ENCODE measurements at places on chromosomes 1 and 21. TPM values are rescaled to one million over a fixed set of nuclear protein-coding genes. Genes with fewer than 3 reads are reported as not detected.

GRCh38 chr21:22154579-22155274 lies 1156.5 kb downstream of the NCAM2 start:
- DNase-seq, result no peak
- H3K27ac ChIP-seq, result no peak overlapping the region
- H3K4me3 ChIP-seq, result no peak overlapping the region
- H3K27me3 ChIP-seq, result no peaks in the 10 kb centered on the region
- H3K4me1 ChIP-seq, result no peaks in the 10 kb centered on the region

DNA sequence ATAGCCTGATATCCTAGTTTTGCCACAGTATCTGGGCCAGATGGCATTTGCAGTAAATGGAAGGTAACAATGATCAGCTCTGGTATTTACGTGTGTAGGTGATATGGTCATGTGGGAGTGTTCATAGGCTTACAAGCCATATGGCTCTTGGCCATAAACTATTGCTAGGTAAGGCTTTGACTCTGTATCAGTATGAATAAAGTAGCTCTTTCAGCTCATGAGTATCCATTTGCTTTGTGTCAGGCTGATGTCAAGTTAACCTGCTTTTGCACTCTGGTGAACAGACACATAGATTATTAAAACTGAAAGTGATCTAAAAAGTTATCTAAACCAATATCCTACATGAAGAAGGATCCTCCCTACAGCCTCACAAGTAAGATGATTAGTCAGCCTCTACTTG lies 69.0 kb downstream of the DDR2 start:
- H3K4me3 ChIP-seq, result no peak overlapping the region
- H3K36me3 ChIP-seq, result no peaks in the 10 kb centered on the region
- H3K4me1 ChIP-seq, result no peaks in the 10 kb centered on the region
- no peaks in the 10 kb centered on the region for H3K27me3 ChIP-seq
- H3K27ac ChIP-seq, result no peak overlapping the region

GRCh38 chr1:224213438-224214119 lies 30.5 kb downstream of the DEGS1 start:
- peaks cover 15% of the 10 kb centered on the region for H3K4me1 ChIP-seq
- H3K27ac ChIP-seq, result no peak overlapping the region
- H3K4me3 ChIP-seq, result no peak overlapping the region
- no peaks in the 10 kb centered on the region for H3K36me3 ChIP-seq
- no peak for DNase-seq
- no peaks in the 10 kb centered on the region for H3K27me3 ChIP-seq

- H3K27me3 ChIP-seq, result no peaks in the 10 kb centered on the region
- H3K4me1 ChIP-seq, result no peaks in the 10 kb centered on the region
- no peaks in the 10 kb centered on the region for H3K36me3 ChIP-seq
Observed at GRCh38 chr1:234659538-234659937, 49.6 kb upstream of the IRF2BP2 start.

DNA sequence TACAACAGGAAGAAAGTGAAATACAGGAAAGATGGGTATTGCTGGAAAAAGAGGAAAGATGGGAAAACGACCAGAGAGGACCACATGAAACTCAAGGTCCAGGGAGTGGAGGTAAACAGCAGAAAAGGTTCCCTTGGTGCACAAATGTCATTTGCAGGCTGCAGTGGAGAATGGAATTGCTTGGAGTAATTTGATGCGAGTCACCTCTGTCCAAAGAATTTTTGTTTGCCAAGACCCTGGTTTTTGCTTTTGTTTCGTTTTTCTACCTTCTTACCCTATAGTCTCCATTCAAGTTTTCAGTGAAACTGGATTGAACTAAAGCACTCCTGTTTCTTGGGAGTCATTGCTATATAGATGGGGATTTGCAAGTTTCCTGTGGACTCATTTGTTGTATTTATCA lies 464.3 kb downstream of the CAMTA1 start:
- H3K27me3 ChIP-seq, result peaks cover 27% of the 10 kb centered on the region
- no peak overlapping the region for H3K4me3 ChIP-seq
- no peaks in the 10 kb centered on the region for H3K36me3 ChIP-seq
- no peak overlapping the region for H3K27ac ChIP-seq
- no peak for DNase-seq

- H3K36me3 ChIP-seq, result no peaks in the 10 kb centered on the region
- no peaks in the 10 kb centered on the region for H3K27me3 ChIP-seq
- no peaks in the 10 kb centered on the region for H3K4me1 ChIP-seq
- H3K27ac ChIP-seq, result no peak overlapping the region
- DNase-seq, result no peak
Observed at GRCh38 chr1:81142099-81142826, 658.5 kb upstream of the ADGRL2 start.

DNA sequence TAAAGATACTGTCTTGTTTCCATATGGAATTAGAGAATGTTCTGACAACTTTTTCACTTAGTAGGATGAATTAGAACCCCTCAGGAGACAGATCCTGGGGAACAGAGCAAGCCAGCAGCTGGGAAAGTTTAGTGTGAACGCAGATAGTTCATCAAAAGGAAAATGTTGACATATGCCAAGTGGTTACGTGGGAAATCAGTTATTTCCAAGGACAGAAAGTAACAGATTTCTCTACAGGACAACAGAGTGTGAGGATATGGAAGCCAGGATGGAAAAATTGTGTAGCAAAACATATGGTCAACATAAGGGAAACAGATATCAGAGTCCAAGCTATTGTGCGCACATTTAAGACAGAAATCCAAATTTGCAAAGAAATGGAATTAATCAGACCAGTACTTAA lies 419.5 kb downstream of the LRRIQ3 start:
- H3K36me3 ChIP-seq, result no peaks in the 10 kb centered on the region
- H3K27me3 ChIP-seq, result no peaks in the 10 kb centered on the region
- no peak overlapping the region for H3K27ac ChIP-seq
- no peak for DNase-seq

DNA sequence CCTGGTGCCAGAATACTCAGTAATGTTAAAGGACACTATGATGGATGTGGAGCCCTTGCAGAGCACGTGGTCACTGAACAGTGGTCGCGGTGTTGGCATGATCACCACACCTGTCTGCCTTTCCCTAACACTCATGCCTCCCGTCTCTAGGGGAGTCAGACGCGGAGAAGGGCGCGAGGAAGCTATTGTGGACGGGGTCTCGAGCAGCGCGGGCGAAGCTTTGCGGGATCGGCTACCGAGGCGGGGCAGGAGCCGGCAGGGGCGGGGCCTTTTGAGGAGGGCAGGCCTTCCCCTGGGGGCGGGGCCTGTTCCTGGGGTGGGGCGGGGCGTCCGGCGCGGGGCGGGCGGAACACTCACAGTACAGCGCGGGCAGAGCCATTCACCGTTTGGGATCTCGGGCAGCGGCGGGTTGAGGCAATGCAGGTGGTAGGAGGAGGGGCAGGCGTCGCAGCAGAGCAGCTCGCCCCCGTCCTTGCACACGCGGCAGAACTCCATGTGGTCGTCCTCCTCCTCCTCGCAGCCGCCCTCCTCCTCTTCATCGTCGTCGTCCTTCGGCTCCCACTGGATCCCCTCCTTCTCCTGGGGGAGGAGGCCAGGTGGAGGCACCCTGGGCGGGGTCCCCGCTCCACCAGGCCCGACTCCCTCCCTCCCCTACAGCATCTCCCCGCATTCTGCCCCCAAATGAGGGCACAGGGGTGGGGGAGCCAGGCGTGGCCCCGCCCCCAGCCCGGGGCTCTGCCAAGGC lies 31.5 kb downstream of the CHD5 start:
- peak; percentile 93 for DNase-seq
- no peaks in the 10 kb centered on the region for H3K36me3 ChIP-seq
- H3K4me3 ChIP-seq, result no peak overlapping the region
- peaks cover 8% of the 10 kb centered on the region for H3K27me3 ChIP-seq

- H3K27me3 ChIP-seq, result no peaks in the 10 kb centered on the region
- no peaks in the 10 kb centered on the region for H3K4me1 ChIP-seq
- no peak overlapping the region for H3K27ac ChIP-seq
- no peak for DNase-seq
- H3K36me3 ChIP-seq, result no peaks in the 10 kb centered on the region
Observed at GRCh38 chr21:40687625-40688024, 159.3 kb downstream of the DSCAM start.

DNA sequence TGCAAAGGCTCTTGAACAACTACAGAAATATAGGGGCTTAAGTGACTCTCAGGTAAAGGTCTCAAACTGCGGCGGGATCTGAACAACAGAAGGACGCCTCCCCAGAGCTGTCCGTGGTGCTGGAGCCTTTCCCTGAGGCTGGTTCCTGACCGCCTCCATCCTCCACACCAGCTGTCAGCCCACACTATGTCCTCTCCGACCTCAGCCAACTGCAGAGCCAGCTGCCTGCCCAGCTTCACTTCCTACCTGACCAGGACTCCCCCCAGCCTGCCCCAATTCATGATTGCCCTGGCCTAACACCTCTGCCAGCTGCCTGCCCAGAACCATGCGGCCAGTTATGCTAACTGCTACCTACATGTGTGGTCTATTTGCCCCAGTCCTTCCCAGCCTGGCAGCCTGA lies 63.6 kb upstream of the ZC3H12A start:
- no peaks in the 10 kb centered on the region for H3K36me3 ChIP-seq
- no peak overlapping the region for H3K4me3 ChIP-seq
- DNase-seq, result no peak
- no peak overlapping the region for H3K27ac ChIP-seq

DNA sequence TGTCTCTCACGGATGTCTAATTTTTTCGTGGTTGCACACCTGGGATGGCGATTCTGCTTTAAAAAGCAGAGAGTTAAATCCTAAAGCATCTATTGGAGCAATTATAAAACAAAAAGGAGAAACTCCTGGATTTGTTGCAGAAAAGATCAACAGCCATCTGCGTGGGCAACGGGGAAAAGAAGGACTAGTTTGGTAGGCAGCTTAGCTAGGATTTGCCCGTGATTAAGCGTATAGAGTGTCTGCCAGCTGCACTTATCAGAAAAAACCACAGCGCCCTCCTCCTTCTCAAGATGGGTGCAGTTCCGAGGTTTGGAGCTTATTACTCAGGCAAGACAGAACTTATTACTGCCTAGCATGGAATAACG lies 526 bp upstream of the SLC25A24 start:
- peaks cover 15% of the 10 kb centered on the region for H3K36me3 ChIP-seq
- H3K4me3 ChIP-seq, result peak overlapping the region; percentile 97
- H3K27ac ChIP-seq, result peak overlapping the region; percentile 95
- peaks cover 40% of the 10 kb centered on the region for H3K4me1 ChIP-seq

DNA sequence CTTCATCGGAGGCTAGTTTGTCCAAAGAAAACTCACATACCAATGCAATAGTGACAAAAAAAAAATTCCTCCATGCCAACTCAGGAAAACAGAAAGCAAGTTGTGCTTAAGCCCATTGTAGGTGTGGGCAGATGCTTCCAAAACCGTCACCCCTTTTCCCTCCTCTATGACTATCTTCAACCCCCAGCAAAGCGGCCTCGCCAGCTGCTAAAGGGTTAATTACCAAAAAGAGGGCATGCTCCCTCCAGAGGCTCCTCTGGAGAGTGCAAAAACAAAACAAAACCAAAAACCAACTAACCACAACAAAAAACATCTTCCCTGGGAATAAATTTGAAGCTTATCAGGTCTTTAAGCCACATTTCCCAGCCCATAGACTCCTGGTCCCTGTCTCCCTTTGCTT lies 1.2 kb downstream of the LMOD1 start:
- no peak overlapping the region for H3K27ac ChIP-seq
- no peaks in the 10 kb centered on the region for H3K36me3 ChIP-seq
- no peak for DNase-seq
- peaks cover 4% of the 10 kb centered on the region for H3K4me1 ChIP-seq
- H3K27me3 ChIP-seq, result peaks cover 44% of the 10 kb centered on the region
- H3K4me3 ChIP-seq, result peak overlapping the region; percentile 42

GRCh38 chr21:45639206-45640000 lies 4.1 kb upstream of the PCBP3 start:
- H3K27me3 ChIP-seq, result peaks cover 55% of the 10 kb centered on the region
- H3K36me3 ChIP-seq, result no peaks in the 10 kb centered on the region
- no peak for DNase-seq
- H3K4me1 ChIP-seq, result peaks cover 24% of the 10 kb centered on the region
- H3K27ac ChIP-seq, result no peak overlapping the region

DNA sequence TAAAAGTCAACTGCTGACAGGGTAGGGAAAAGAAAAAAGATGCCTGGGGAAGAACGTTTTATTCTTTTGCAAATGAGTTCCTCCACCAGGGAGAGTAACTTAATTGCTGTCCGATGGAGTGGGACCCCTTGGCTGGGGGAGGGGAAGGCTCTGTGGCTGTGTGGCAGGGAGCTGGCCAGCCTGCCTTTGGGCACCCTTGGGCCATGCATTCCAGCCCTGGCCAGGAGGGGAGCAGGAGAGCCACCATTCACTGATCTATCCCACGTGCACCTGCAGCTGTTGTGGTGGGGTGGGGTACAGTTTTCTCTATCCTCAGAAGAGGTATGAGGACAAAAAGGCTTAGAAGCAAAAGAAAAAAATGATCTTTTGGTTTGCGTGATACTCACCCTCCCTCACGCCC lies 116.9 kb downstream of the KCNK1 start:
- H3K36me3 ChIP-seq, result no peaks in the 10 kb centered on the region
- no peaks in the 10 kb centered on the region for H3K4me1 ChIP-seq
- H3K27me3 ChIP-seq, result no peaks in the 10 kb centered on the region
- DNase-seq, result no peak
- no peak overlapping the region for H3K4me3 ChIP-seq

DNA sequence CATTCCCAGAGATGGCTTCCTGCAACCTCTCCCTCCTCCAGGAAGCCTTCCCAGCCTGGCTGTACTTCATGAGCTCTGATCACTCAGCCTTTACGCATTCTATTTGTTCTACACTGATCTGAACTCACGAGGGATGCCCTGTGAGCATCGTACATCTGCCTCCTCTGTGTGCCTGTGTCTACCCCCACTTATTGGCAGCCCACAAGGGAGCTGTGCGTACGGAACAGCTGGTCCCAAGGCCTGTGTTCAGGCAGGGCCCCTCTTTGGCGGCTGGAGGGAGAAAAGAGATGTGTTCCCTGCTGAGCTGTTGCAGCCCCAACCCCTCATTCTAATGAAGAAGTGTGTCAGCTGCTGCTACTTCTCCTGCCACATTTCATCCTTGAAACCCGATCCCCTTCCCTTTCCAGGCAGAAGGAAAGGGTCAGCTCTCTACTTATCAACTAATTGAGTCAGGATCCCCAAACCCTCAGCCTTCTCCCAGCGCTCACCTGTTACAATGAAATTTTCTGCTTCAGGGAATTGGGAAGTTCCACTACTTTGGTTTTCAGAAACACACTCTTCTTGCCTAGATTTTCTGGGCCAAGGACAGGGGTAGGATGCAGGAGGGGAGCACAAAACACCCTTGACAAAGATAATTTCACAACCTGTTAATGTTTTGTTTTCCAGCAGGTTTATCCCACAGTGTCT lies 3.2 kb downstream of the INKA2 start:
- no peak overlapping the region for H3K27ac ChIP-seq
- no peak for DNase-seq
- no peak overlapping the region for H3K4me3 ChIP-seq
- H3K4me1 ChIP-seq, result peaks cover 5% of the 10 kb centered on the region

The CCDC17 gene
- polyA plus RNA-seq, result 7.4 TPM

The NFASC gene
- polyA plus RNA-seq, result 2.3 TPM

The CD160 gene
- 2.6 TPM for polyA plus RNA-seq

The CNR2 gene
- polyA plus RNA-seq, result 0.17 TPM

The BLZF1 gene
- polyA plus RNA-seq, result 27.3 TPM

The PBX1 gene
- polyA plus RNA-seq, result 132 TPM

The DNASE2B gene
- polyA plus RNA-seq, result not detected
